Left kidney (tissue), 8 donors: ENCODE measurements at places on chromosomes 1 and 21. TPM values are rescaled to one million over a fixed set of nuclear protein-coding genes. Genes with fewer than 3 reads are reported as not detected.

GRCh38 chr1:63261736-63262458, 60.5 kb upstream of the FOXD3 start:
- no peak for DNase-seq

DNA sequence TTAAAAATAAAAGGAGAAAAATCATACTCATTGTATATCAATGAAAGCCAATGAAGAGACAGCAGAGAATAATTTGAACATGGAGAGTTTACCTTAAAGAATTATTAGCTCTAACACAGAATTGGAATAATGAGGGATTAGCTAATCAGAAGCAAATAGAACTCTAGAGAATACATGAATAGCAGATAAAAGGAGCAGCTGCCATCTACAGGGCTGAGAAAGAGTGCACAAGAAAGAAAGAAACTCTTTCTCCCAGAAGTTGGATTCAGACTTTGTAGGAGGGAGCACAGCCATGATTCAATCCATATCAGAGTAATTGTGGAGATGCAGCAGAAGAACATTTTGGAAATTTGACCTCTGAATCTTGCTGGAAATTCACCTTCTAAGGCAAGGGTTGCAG, 1171.2 kb downstream of the PLA2G4A start:
- no peak for DNase-seq

PPIE gene
- 63.5 TPM for polyA plus RNA-seq

DNA sequence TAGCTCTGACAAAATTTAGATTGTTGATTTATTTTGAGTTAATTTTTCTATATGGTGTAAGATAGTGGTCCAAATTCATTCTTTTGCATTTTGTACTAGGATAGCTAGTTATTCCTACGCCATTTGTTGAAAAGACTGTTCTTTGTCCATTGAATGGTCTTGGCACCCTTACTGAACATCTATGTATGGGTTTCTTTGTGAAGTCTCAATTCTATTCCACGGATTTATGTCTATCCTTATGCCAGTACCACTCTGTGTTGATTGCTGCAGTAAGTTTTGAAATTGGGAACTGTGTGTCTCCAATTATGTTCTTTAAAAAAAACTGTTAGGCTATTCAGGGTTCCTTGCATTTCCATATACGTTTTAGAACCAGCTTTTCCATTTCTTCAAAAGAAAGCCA, 145.7 kb downstream of the ZNF644 start:
- no peak for DNase-seq

DNA sequence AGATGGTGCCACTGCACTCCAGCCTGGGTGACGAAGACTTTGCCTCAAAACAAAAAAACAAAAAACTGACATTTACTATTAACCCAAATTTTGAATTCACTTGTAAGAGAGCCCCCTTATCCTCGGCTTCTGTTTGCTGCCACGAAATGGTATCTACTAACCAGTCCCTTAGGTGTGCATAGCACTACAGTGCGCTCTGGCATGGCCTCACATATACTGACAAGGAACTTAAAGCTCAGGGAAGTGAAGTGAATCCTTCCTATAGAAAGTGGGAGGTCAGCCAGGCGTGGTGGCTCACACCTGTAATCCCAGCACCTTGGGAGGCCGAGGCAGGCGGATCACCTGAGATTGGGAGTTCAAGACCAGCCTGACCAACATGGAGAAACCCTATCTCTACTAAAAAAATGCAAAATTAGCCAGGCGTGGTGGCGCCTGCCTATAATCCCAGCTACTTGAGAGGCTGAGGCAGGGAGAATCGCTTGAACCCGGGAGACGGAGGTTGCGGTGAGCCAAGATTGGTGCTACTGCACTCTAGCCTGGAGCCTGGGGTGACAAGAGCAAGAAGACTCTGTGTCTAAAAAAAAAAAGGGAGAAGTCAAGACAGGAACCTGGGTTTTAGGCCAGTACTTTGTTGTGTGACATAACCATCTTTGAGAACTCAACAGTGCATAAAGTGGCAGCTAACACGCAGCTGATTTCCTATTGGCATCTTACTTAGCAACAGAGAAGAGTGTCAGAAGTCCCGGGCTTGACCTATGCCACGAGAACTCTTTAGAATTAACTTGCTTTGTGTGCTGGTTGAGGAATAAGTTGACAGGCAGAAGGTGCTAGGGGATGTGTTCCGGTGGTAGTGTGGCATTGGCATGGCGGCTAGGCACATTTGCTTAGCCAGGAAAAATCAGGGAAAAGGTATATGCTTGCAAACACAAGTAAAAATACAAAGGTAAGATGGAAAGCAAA, 16.8 kb downstream of the ERRFI1 start:
- no peak for DNase-seq

DNA sequence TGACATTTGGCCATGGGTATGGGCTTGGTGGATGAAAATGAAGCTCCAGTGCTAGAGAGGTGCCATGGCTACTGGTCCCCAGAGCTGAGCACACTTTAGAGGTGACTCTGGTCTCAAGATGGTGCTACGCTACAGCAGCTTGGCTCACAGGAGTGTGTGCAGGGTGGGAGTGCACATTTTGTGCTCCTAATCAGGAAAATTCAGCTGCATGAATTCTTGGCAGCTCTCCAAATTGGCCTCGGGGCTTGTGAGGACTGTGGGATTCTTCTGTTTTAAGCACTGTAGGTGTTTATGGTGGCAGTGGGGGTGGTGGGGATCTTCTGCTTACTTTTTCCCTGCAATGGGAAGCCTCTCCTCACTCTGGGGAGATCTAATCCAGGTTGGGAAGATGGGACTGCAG, 17.3 kb upstream of the TIPRL start:
- DNase-seq: no peak

- no peak for DNase-seq
These were observed 211.1 kb downstream of the MATN1 start for GRCh38 chr1:30511991-30512913.

DNA sequence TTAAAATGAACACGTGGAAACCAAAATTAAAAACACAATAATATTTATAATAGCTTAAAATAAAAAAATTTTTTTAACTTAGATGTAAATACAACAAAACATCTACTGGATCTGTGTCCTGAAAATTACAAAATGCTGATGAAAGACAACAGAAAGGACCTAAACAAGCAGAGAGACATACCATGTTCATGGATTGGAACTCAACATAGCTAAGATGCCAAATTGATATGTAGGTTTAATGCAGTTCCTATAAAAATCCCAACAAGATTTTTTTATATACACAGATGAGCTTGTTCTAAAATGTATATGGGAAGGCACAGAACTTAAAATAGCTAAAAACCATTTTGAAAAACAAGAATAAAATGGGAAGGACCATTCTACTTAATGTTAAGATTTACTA, 81.4 kb downstream of the TRIM11 start:
- DNase-seq: no peak

GRCh38 chr21:39661740-39662139, 49.0 kb downstream of the B3GALT5 start:
- no peak for DNase-seq

DNA sequence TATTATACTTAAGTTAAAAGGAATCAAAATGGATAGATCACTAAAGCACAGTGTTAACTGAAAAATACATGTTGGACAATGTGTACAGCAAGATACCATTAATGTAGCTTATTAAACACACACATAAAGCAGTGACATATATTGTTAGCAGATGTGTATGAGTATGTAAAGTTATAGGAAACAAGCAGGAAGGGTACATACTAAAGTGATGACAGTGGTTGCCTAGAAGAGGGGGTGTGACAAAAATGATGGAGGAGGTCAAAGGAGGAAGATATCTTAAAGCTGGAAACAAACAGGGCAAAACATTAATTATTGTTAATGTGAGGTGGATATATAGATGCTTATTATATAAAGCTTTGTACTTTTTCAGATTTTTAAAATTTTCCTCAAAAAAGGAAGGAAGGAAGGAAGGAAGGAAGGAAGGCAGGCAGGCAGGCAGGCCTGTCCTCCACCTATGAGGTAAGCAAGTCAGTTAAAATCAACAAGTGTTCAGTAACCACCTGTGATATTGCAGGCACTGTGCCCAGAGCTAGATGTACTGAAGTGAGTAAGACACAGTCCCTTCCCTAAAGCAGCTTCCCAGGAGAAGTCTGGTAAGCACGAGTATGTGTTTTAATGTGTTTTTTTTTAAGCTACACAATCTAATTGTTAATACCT, 252.9 kb upstream of the NR5A2 start:
- DNase-seq: no peak

GRCh38 chr1:198141668-198142351, 15.0 kb upstream of the NEK7 start:
- no peak for DNase-seq

- DNase-seq: no peak
These were observed 480.2 kb upstream of the RUNX1 start for GRCh38 chr21:35529171-35529863.

PDE9A gene
- 44.3 TPM for polyA plus RNA-seq

DNA sequence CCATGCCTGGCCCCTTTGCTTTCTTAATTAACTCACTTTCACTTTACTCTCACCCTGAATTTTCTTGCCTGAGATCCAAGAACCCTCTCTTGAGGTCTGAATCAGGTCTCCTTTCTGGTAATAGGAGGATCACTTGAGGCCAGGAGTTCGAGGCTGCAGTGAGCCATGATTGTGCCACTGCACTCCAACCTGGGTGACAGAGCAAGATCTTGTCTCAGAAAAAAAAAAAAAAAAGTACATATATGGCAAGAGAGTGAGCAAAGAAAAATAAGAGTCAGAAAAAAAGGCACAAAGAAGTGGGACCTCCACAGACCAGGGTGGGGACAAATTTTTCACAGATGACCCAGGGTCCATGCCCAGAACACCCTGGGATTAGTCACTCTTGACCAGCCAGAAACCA, 34.1 kb upstream of the RD3 start:
- DNase-seq: no peak

- DNase-seq: no peak
These were observed 32.4 kb downstream of the ZBTB17 start for GRCh38 chr1:15943328-15943991.

RCOR3 gene
- 115 TPM for polyA plus RNA-seq

DNA sequence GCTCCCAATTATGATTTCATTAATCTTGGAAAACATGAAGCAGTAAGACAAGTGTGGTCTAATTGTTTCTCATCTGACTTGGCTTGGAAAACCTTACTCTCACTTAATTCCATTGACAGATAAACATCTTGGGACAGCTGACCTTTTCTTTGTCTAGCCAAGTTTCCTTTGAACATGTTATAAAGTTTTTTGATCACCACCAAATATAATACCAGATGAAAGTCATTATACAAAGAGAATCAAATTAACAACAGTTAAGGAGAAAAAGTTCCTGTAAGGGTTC, 50.2 kb downstream of the ALG14 start:
- no peak for DNase-seq

DNA sequence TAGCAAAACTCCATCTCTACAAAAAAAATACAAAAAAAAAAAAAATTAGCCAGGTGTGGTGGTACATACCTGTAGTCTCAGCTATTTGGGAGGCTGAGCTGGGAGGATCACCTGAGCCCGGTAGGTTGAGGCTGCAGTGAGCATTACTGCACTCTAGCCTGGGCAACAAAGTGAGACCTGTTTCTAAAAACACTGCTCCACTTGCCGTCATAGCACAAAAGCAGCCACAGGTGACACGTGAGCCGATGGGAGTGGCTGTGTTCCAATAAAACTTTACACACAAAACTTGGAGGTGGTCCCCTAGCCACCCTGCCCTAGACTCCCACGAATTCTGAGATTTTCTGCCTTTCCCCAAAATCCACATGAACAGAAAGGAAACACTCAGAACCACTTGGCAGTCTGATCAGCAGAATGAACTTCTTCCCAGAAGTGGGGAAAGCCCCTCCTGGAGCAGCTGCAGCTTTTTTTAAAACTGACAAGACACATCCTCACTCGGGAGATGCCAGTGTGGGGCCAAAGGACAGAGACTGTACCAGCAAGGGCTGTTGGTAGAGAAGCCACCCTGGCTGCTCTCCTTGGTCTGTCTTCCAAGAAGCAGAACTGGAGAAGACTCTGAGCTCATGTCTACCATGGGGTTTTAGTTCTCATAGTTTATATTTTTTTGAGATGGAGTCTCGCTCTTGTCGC, 23.3 kb downstream of the PLEKHM2 start:
- no peak for DNase-seq

PIK3R3 gene
- polyA plus RNA-seq: 35.8 TPM

- no peak for DNase-seq
These were observed 25.7 kb downstream of the GPR161 start for GRCh38 chr1:168110896-168111545.

GRCh38 chr1:28640766-28641165, 2.1 kb downstream of the TAF12 start:
- DNase-seq: no peak

LCE3E gene
- polyA plus RNA-seq: not detected

CCDC27 gene
- polyA plus RNA-seq: 0.20 TPM

GRCh38 chr1:24572301-24572700, 16.4 kb downstream of the NCMAP start:
- DNase-seq: no peak

BNIPL gene
- 3.4 TPM for polyA plus RNA-seq

C4BPA gene
- polyA plus RNA-seq: 0.52 TPM

DNA sequence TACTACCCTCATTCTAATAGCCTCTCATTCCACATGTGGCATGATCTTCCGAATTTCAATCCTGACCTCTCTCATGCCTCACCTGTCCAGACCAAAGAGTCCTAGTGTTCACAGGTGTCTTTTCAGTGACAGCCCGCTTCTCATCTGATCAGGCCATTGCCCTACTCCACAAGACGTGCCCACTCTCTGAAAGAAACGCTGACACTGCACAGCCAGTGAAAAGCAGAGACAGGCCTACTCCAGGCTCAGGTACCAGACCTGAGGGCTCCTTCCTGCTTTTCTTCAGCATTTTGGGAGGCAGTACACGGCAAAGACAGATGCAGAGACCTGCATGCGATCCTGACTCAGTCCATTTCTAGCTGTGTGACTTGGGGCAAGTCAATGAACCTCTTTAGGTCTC, 43.0 kb downstream of the SUSD4 start:
- no peak for DNase-seq

- DNase-seq: no peak
These were observed 55.7 kb downstream of the ADSS2 start for GRCh38 chr1:244395965-244396364.

- no peak for DNase-seq
These were observed 4.5 kb upstream of the NFASC start for GRCh38 chr1:204866051-204866596.

DNA sequence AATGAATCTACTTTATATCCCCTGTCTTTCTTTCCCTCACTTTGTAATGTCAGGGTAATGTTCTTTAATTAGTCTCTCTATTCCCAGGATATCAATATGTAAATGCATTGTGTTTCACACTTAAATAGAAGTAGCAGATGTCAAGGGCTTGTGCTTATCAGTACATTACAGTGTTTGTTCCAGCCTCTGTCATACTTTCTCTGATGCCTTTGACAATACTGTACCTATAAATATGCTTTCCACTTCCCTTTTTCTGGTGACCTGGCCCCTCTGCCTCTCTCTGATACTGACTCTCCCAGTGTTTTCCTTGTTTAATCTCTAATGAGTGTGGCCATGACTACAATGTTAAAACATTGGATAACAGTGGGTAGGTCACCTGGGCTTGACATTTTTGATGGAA, 862.0 kb upstream of the NEGR1 start:
- no peak for DNase-seq
